ENCODE measurements at places on chromosomes 13 and 19. TPM values are rescaled to one million over a fixed set of nuclear protein-coding genes. Genes with fewer than 3 reads are reported as not detected.
A peak's percentile ranks its signal among the peaks of the same experiment; 100 is the strongest.

Gene CGB2
- total RNA-seq, result not detected

Gene ZNF492
- 1.2 TPM for total RNA-seq

Gene NCCRP1
- not detected for total RNA-seq

Gene ZNF329
- 9.2 TPM for total RNA-seq

Gene ADGRE2
- total RNA-seq, result 2.1 TPM

Gene SHISA7
- total RNA-seq, result not detected

Gene ATCAY
- total RNA-seq, result not detected

Gene IGFL3
- not detected for total RNA-seq

Gene PCCA
- total RNA-seq, result 14.8 TPM

Gene IL11
- not detected for total RNA-seq

Gene ZNF814
- 12.9 TPM for total RNA-seq

Gene TRIP10
- 2.6 TPM for total RNA-seq

- H3K4me3 ChIP-seq, result no peak overlapping the region
- peaks cover 85% of the 10 kb centered on the region for H3K4me1 ChIP-seq
Measured at GRCh38 chr13:99287551-99287950, 19.6 kb downstream of the GPR183 start.

- H3K4me3 ChIP-seq, result no peak overlapping the region
- H3K27ac ChIP-seq, result no peak overlapping the region
- H3K36me3 ChIP-seq, result no peaks in the 10 kb centered on the region
Measured at GRCh38 chr13:109842212-109842920, 56.0 kb upstream of the IRS2 start.

DNA sequence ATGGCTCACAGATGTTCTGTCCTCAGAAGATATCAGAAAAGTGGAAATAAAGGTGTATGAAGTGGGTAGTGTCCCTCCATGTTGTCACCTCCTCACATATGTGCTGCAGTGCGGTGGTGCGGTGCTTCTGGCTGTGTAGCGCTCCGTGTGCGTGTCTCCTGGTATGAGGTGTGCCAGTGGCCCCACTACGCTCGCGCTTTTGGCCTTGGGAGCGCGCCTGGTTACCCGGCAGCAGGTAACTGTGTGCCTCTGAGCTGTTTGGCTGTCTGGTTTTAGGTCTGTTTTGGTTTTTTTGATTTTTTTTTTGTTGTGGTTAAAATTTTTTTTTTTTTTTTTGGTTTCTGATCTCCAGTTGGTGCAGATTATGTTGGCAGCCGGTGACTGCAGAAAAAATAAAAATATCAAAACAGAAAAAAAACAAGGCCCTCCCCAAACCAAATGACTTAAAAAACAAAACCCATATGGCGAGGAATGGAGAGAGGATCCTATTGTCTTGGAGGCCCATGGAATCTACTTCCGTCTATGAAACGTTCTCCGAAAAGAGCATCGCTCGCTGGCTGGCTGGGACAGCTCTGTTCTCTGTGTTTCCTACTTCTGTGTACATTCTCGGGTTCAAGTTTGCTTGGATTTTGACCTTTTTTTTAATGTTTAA is 7.9 kb downstream of the HNRNPL start:
- H3K27me3 ChIP-seq, result no peaks in the 10 kb centered on the region
- peaks cover 96% of the 10 kb centered on the region for H3K36me3 ChIP-seq
- H3K27ac ChIP-seq, result peak overlapping the region; percentile 77
- H3K4me3 ChIP-seq, result peak overlapping the region; percentile 60

DNA sequence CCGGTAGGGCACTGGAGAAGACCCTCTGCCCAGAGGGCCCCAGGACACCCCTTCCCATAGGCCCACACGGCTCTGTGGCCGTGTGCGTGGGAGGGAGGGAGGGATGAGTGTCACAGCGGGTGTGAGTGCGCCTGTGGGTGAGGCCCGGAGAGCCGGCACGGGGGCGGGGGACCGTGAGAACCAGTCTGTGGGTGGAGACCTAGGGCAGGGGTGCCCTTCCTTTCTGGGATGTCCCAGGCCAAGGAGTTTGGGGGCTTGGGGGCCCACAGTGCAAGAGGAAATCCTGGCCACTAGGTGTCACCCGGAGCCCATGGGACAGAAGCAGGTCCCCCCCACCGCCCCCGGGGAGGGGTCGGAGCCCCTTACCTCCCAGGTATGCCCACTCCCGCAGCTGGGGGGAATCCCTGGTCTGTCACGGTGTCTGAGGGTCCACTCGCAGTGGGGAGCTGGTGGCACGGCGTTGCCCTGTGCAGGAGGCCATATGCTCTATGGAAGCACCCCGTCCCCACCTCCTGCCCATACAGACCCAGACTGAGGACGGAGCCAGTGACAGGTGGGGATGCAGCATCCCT is 16.0 kb upstream of the SLC7A10 start:
- H3K4me1 ChIP-seq, result peaks cover 7% of the 10 kb centered on the region
- DNase-seq, result peak; percentile 15
- no peak overlapping the region for H3K4me3 ChIP-seq
- no peaks in the 10 kb centered on the region for H3K36me3 ChIP-seq
- H3K27ac ChIP-seq, result no peak overlapping the region
- no peaks in the 10 kb centered on the region for H3K27me3 ChIP-seq

DNA sequence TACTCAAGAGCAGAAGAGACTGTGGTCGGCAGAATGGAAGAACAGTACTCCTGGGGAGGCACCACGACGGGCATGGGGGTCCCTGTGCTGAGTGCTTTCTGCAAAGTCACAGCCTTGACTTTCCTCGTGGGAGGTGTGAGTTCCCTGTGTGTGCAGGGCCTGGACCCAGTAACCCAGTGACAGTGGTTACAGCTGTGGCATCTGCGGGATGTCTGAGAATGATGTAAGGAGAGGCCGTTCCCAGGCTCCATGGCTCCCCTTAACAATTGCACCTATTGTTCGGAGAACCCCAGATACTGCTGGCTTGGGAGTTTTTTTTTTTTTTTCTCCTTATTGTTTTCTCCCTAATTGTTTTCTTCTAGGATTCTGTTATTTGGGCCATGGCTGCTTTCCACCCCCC is 5.1 kb upstream of the NANOS2 start:
- DNase-seq, result no peak

DNA sequence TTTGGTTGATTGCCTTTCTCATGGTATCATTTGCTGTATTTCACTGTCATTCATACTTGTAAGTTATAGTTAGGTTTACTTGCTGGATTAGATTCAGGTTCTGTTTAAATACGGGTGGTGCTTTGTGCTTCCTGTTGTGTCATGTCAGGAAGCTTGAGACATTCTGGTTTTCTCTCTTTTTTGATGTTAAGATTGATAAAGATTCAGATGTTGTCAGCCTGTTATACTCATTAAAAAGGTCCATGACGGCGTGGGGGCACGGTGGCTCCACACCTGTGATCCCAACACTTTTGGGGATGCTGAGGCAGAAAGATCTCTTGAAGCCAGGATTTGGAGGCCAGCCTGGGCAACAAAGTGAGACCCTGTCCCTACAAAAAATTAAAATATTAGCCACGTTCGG is 45.7 kb downstream of the NAA16 start:
- H3K27ac ChIP-seq, result peak overlapping the region; percentile 90
- peaks cover 71% of the 10 kb centered on the region for H3K4me1 ChIP-seq
- no peaks in the 10 kb centered on the region for H3K27me3 ChIP-seq
- H3K36me3 ChIP-seq, result peaks cover 13% of the 10 kb centered on the region

- H3K36me3 ChIP-seq, result peaks cover 35% of the 10 kb centered on the region
- no peak for DNase-seq
- H3K27ac ChIP-seq, result no peak overlapping the region
Measured at GRCh38 chr19:47698631-47699359, 14.4 kb upstream of the EHD2 start.

- H3K27ac ChIP-seq, result no peak overlapping the region
- H3K36me3 ChIP-seq, result no peaks in the 10 kb centered on the region
- no peaks in the 10 kb centered on the region for H3K27me3 ChIP-seq
- H3K4me3 ChIP-seq, result no peak overlapping the region
Measured at GRCh38 chr13:62040806-62041205, 625.2 kb upstream of the PCDH20 start.

- H3K36me3 ChIP-seq, result no peaks in the 10 kb centered on the region
- no peak overlapping the region for H3K27ac ChIP-seq
- H3K4me3 ChIP-seq, result no peak overlapping the region
- H3K4me1 ChIP-seq, result peaks cover 17% of the 10 kb centered on the region
Measured at GRCh38 chr19:42532891-42533290, 4.6 kb upstream of the CEACAM1 start.

- no peak overlapping the region for H3K4me3 ChIP-seq
- H3K27me3 ChIP-seq, result peaks cover 15% of the 10 kb centered on the region
- H3K36me3 ChIP-seq, result no peaks in the 10 kb centered on the region
- no peak for DNase-seq
- H3K4me1 ChIP-seq, result peaks cover 29% of the 10 kb centered on the region
Measured at GRCh38 chr19:47022140-47022536, 2.5 kb downstream of the NPAS1 start.

GRCh38 chr13:44112700-44113329 is 233.1 kb downstream of the LACC1 start:
- DNase-seq, result no peak
- H3K27me3 ChIP-seq, result no peaks in the 10 kb centered on the region
- no peaks in the 10 kb centered on the region for H3K36me3 ChIP-seq
- no peak overlapping the region for H3K4me3 ChIP-seq

GRCh38 chr13:50107205-50107604 is 92.0 kb downstream of the KCNRG start:
- H3K4me1 ChIP-seq, result peaks cover 35% of the 10 kb centered on the region
- no peaks in the 10 kb centered on the region for H3K27me3 ChIP-seq

DNA sequence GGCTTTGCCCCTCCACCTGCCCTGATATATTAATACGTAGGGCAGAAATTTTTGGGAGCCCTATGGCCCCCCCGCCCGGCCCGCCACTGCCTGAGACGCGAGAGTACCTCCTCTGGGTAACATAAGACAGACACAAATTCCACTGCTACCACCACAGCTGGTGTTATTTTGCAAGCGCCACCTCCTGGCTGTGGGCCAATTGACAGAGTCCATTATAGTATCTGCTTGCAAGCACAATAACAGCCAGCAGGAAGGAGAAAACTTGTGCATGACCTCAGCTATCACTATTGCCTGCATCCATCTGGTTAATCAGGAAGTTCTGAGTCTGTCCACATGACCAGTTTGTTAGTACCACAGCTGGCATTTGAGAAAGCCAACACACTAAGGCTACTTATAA is 25.3 kb upstream of the OR10H2 start:
- no peaks in the 10 kb centered on the region for H3K36me3 ChIP-seq
- no peak overlapping the region for H3K27ac ChIP-seq
- H3K27me3 ChIP-seq, result peaks cover 14% of the 10 kb centered on the region

DNA sequence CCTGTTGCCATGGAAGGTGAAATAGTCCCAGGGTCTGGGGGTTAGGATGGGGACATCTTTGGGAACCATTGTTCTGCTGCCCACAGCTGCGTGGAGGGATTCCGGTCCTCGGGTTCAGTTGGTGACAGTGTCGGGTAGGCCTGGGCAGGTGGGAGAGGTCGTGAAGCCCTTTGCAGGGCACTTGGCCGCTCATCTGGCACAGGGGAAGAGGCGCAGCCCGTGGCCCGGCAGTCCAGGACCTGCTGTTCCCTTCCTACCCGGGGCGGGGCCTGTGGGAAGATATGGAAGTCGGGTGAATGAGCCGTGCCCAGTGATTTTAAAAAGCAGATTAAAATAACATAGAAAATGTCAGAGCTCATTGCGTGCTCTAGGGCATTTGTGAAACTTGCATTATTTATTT is 44.8 kb downstream of the KDM4B start:
- H3K36me3 ChIP-seq, result peaks cover 17% of the 10 kb centered on the region
- H3K4me1 ChIP-seq, result no peaks in the 10 kb centered on the region
- H3K27ac ChIP-seq, result no peak overlapping the region
- no peaks in the 10 kb centered on the region for H3K27me3 ChIP-seq
- no peak for DNase-seq
- no peak overlapping the region for H3K4me3 ChIP-seq

- H3K4me1 ChIP-seq, result no peaks in the 10 kb centered on the region
- no peak overlapping the region for H3K4me3 ChIP-seq
- no peak overlapping the region for H3K27ac ChIP-seq
- no peaks in the 10 kb centered on the region for H3K27me3 ChIP-seq
Measured at GRCh38 chr19:35392742-35393715, 22.2 kb downstream of the GPR42 start.
